ENCODE measurements at places on chromosomes 12 and 14.

GRCh38 chr14:70771781-70772212 is 37.5 kb downstream of the MAP3K9 start:
- peaks cover 8% of the 10 kb centered on the region for H3K36me3 ChIP-seq
- H3K4me3 ChIP-seq = no peak overlapping the region
- DNase-seq = no peak
- no peaks in the 10 kb centered on the region for H3K27me3 ChIP-seq
- peaks cover 3% of the 10 kb centered on the region for H3K4me1 ChIP-seq

GRCh38 chr12:5723071-5723470 is 222.0 kb downstream of the ANO2 start:
- no peak overlapping the region for H3K4me3 ChIP-seq
- no peaks in the 10 kb centered on the region for H3K36me3 ChIP-seq
- no peak for DNase-seq
- H3K27me3 ChIP-seq = peaks cover 20% of the 10 kb centered on the region

GRCh38 chr12:78555802-78556201 is 308.8 kb upstream of the SYT1 start:
- no peak overlapping the region for H3K4me3 ChIP-seq
- H3K27ac ChIP-seq = no peak overlapping the region

- no peak for DNase-seq
- H3K27ac ChIP-seq = no peak overlapping the region
- H3K36me3 ChIP-seq = peaks cover 9% of the 10 kb centered on the region
- H3K4me1 ChIP-seq = no peaks in the 10 kb centered on the region
Observed at GRCh38 chr12:27076928-27077327, 5.5 kb downstream of the C12orf71 start.

DNA sequence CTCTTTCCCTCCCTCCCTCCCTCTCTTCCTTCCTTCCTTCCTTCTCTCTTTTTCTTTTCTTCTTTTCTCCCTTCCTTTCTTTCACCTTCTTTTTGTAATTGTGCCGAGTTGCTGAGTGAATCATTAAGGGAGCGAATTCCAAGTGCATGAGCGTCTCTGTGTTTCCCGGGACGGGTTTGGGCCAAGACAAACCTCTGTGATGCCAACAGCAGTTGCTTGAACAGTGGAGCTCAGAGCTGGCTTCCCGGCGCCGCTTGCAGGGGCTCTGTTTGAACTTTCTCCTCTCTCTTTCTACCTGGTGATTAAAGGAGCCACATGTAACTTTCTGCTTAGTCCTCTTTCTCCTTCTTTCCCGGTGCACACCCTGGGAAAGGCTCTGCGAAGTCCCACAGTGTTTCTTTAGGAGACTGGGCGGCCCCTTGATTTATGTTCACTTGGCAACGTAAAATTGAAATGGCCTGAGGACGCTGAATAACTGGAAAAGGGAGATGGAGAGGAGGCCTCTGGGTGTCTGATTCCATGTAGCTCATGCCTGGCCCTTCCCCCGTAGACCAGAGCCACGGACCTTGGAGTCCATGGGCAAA is 33.7 kb upstream of the MAP1LC3B2 start:
- no peak overlapping the region for H3K27ac ChIP-seq
- no peak for DNase-seq
- H3K4me1 ChIP-seq = peaks cover 7% of the 10 kb centered on the region
- H3K27me3 ChIP-seq = peaks cover 12% of the 10 kb centered on the region

GRCh38 chr12:1350055-1350933 is 244.1 kb downstream of the FBXL14 start:
- no peak for DNase-seq
- no peak overlapping the region for H3K4me3 ChIP-seq
- H3K27me3 ChIP-seq = no peaks in the 10 kb centered on the region
- no peaks in the 10 kb centered on the region for H3K4me1 ChIP-seq

GRCh38 chr14:93122826-93123225 is 7.1 kb upstream of the ITPK1 start:
- H3K27me3 ChIP-seq = no peaks in the 10 kb centered on the region
- no peak overlapping the region for H3K4me3 ChIP-seq
- no peaks in the 10 kb centered on the region for H3K4me1 ChIP-seq
- no peaks in the 10 kb centered on the region for H3K36me3 ChIP-seq

GRCh38 chr12:118420673-118421072 is 44.3 kb downstream of the SUDS3 start:
- H3K4me3 ChIP-seq = no peak overlapping the region
- H3K36me3 ChIP-seq = peaks cover 29% of the 10 kb centered on the region
- no peaks in the 10 kb centered on the region for H3K4me1 ChIP-seq
- no peak overlapping the region for H3K27ac ChIP-seq

DNA sequence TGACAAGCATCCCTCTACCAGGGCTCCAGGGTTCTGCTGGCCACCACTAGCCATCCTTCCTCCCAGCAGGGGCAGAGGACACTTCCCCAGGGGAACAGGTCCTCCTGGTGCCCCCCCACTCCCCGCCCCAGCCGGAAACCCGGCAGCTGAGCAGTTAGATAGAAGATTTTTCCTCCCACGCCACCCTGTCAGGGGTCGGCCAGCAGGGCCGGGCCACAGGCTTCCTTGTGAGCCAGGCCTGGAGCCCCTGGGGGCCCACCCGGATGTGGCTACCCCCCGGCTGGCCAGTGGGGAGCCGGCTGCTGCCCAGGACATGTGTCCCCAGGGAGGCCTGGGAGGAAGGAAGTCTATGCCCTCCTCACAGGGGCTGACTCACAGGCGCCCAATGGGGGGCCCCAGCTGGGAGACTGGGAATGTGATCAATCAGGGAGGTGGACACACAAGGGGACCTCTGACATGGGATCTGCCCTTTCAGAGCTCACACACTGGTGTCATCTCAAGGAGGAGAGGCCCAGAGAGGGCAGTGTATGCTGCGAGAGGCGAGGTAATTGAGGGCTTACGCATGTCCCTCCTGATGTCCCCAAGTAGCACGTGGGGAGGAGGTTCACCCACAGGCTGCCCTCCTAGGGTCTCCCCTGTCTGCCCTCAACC is 4.2 kb downstream of the SH2B3 start:
- peak overlapping the region; percentile 64 for H3K4me3 ChIP-seq
- H3K36me3 ChIP-seq = peaks cover 5% of the 10 kb centered on the region
- peaks cover 35% of the 10 kb centered on the region for H3K4me1 ChIP-seq
- DNase-seq = peak; percentile 11
- peak overlapping the region; percentile 93 for H3K27ac ChIP-seq

DNA sequence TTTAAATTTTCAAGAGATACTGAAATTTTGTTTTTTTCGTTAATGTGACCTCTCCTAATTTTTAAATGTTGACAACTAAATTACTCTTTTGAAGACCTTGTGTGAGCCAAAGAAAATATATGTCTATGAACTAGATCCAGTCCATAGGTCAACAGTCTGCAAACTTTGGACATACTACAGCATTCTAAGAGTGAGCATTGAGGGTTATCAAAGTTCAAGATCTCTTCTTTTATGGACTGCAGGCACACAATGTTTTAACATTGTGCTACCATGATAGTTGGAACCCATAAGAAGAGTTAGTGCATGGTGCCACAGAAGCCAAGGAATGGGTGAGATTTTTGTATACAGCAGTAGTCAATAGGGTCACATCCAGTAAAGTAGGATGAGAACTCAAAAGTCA is 43.0 kb upstream of the ACSS3 start:
- H3K27me3 ChIP-seq = no peaks in the 10 kb centered on the region
- H3K36me3 ChIP-seq = no peaks in the 10 kb centered on the region
- no peaks in the 10 kb centered on the region for H3K4me1 ChIP-seq
- no peak overlapping the region for H3K27ac ChIP-seq
- H3K4me3 ChIP-seq = no peak overlapping the region

GRCh38 chr14:42911642-42912041 is 1305.0 kb downstream of the LRFN5 start:
- DNase-seq = no peak
- H3K27ac ChIP-seq = no peak overlapping the region
- H3K36me3 ChIP-seq = no peaks in the 10 kb centered on the region

DNA sequence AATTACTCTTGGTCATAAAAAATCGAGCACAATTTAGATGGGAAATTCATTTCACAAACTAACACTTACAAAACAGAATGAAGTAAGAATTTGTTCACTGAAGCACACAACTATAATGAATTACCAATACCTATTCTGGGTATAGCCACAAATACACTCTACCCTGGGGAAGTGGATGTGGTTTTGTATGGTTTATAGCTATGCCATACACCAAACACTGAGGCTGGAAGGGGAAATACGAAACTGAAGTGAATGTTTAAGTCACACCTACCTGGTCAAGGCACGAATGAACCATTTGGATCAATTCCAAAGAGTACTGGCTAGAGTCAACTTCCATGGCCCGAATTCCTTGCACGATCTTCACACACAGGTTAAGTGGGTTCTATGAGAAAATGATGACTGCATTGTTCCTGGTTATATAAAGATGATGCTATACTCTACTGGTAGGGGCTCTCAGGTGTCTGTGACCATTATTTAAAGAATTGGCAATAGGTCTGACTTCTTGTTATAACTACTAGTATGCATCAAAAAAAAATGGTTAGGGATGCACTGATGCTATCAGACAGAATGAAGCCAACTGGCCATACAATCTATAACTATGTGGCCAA is 12.8 kb downstream of the NEK9 start:
- DNase-seq = no peak
- H3K36me3 ChIP-seq = peaks cover 57% of the 10 kb centered on the region
- H3K27ac ChIP-seq = peak overlapping the region; percentile 53
- H3K27me3 ChIP-seq = no peaks in the 10 kb centered on the region
- peaks cover 19% of the 10 kb centered on the region for H3K4me1 ChIP-seq

GRCh38 chr12:28535216-28535615 is 345.0 kb downstream of the CCDC91 start:
- no peak overlapping the region for H3K4me3 ChIP-seq
- no peaks in the 10 kb centered on the region for H3K4me1 ChIP-seq
- no peaks in the 10 kb centered on the region for H3K27me3 ChIP-seq
- no peak for DNase-seq

- no peaks in the 10 kb centered on the region for H3K36me3 ChIP-seq
- H3K27ac ChIP-seq = no peak overlapping the region
- H3K27me3 ChIP-seq = no peaks in the 10 kb centered on the region
- no peak for DNase-seq
- no peak overlapping the region for H3K4me3 ChIP-seq
- peaks cover 3% of the 10 kb centered on the region for H3K4me1 ChIP-seq
Observed at GRCh38 chr12:68222326-68222725, 3.3 kb downstream of the IL26 start.

DNA sequence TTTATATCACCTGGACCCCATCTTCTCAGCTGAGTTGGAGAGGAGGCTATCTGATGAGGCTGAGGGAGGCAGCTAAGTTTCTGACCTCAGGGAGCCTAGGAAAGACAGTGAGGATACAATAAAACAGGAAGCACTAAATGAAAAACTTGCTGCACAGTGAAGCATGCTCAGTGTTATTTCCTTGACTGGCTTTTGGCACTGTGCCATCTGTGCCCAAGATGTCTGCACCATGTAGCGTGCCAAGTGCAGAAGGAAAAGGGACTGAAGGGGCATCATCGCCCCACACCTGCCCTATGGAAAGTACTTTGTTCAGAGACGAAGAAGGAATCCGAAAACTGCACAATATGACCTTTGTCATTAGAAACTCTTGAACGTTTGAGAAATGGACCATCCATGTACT is 102.7 kb downstream of the ANO4 start:
- no peak overlapping the region for H3K4me3 ChIP-seq
- no peaks in the 10 kb centered on the region for H3K4me1 ChIP-seq
- no peak overlapping the region for H3K27ac ChIP-seq
- no peak for DNase-seq
- no peaks in the 10 kb centered on the region for H3K36me3 ChIP-seq

GRCh38 chr12:91622981-91623380 is 440.4 kb upstream of the DCN start:
- H3K27ac ChIP-seq = no peak overlapping the region
- H3K27me3 ChIP-seq = no peaks in the 10 kb centered on the region
- peaks cover 30% of the 10 kb centered on the region for H3K36me3 ChIP-seq
- no peak for DNase-seq

GRCh38 chr14:99574099-99574880 is 29.7 kb downstream of the CCDC85C start:
- H3K36me3 ChIP-seq = no peaks in the 10 kb centered on the region
- no peaks in the 10 kb centered on the region for H3K27me3 ChIP-seq
- H3K27ac ChIP-seq = peak overlapping the region; percentile 35

DNA sequence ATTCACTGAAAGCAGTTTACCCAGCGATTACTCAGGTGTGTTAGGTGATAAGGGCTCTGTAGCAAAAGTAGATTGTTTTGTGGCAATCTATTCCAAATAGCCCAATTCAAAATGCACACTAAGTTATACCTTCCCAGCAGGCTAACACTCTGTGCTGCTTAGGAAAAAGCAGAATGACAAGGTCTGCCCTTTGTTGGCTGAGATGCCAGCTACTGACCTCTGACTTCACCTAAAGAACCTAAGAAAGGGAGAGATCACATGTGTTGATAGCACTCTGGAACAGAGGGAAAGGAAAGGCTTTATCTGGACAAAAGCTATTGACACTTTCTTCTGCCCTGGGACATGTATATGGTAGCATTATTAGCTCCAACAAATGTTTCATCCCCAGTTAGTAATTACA is 402.3 kb downstream of the EGLN3 start:
- H3K27me3 ChIP-seq = no peaks in the 10 kb centered on the region
- no peaks in the 10 kb centered on the region for H3K4me1 ChIP-seq
- DNase-seq = no peak
- no peak overlapping the region for H3K27ac ChIP-seq

- no peaks in the 10 kb centered on the region for H3K36me3 ChIP-seq
- no peaks in the 10 kb centered on the region for H3K27me3 ChIP-seq
- no peak overlapping the region for H3K27ac ChIP-seq
- no peak for DNase-seq
Observed at GRCh38 chr14:91252871-91253794, 8.6 kb upstream of the GPR68 start.

DNA sequence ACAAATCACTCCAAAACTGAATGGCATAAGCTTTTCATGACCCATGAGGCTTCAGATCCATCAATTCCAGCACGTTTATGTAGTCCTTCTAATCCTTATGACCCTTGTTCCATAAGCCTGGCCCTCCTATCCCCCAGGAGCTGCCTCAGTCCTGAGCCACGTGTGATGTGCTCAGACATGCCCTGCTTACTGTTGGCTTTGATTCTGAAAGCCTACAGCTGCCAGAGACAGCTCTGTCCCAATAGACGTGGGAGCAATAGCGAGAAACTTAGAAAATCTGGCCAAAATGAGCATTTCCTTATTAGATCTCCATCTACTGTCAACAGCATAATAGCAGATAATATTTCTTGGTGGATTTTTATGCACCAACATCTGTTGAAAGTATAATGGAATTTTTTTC is 33.2 kb downstream of the DUSP6 start:
- H3K36me3 ChIP-seq = no peaks in the 10 kb centered on the region
- no peak overlapping the region for H3K27ac ChIP-seq
- DNase-seq = no peak
- no peaks in the 10 kb centered on the region for H3K27me3 ChIP-seq
- peaks cover 19% of the 10 kb centered on the region for H3K4me1 ChIP-seq

- no peaks in the 10 kb centered on the region for H3K4me1 ChIP-seq
- no peak overlapping the region for H3K4me3 ChIP-seq
- peaks cover 6% of the 10 kb centered on the region for H3K27me3 ChIP-seq
Observed at GRCh38 chr14:25250516-25250915, 200.6 kb upstream of the STXBP6 start.
